ENCODE measurements at places on chromosomes 7 and 10. TPM values are rescaled to one million over a fixed set of nuclear protein-coding genes. Genes with fewer than 3 reads are reported as not detected.

CUEDC2 gene
- total RNA-seq: 38.0 TPM

CPED1 gene
- total RNA-seq: 124 TPM

CFAP46 gene
- 0.49 TPM for total RNA-seq

AGAP3 gene
- total RNA-seq: 73.5 TPM

FAM204A gene
- total RNA-seq: 59.9 TPM

OR2A12 gene
- not detected for total RNA-seq

FOXI2 gene
- total RNA-seq: not detected

FKBP6 gene
- not detected for total RNA-seq

PAPOLB gene
- 0.16 TPM for total RNA-seq

GHRHR gene
- not detected for total RNA-seq

SHTN1 gene
- 4.4 TPM for total RNA-seq

ICA1 gene
- total RNA-seq: 0.12 TPM

ANKRD30A gene
- not detected for total RNA-seq

GET4 gene
- 18.3 TPM for total RNA-seq

GRM3 gene
- not detected for total RNA-seq

CRHR2 gene
- not detected for total RNA-seq

HOXA10 gene
- not detected for total RNA-seq

NEBL gene
- not detected for total RNA-seq

GIMAP2 gene
- 5.1 TPM for total RNA-seq

SLIT1 gene
- not detected for total RNA-seq

CPXM2 gene
- total RNA-seq: 16.8 TPM

AKR1C8 gene
- total RNA-seq: not detected

SLC18A3 gene
- not detected for total RNA-seq

SAP25 gene
- total RNA-seq: not detected

RARRES2 gene
- not detected for total RNA-seq

PROSER2 gene
- not detected for total RNA-seq

ARHGAP21 gene
- 270 TPM for total RNA-seq

TLX1 gene
- not detected for total RNA-seq

HABP2 gene
- not detected for total RNA-seq

KCNIP2 gene
- 1.7 TPM for total RNA-seq

NPC1L1 gene
- total RNA-seq: not detected

IFIT1B gene
- under 0.01 TPM for total RNA-seq

TFR2 gene
- 1.1 TPM for total RNA-seq

INMT gene
- total RNA-seq: 0.97 TPM

Data from hair follicle dermal papilla cell (primary cell).